Femur (tissue), 1 donor: ENCODE measurements at places on chromosomes 2 and 18.

DNA sequence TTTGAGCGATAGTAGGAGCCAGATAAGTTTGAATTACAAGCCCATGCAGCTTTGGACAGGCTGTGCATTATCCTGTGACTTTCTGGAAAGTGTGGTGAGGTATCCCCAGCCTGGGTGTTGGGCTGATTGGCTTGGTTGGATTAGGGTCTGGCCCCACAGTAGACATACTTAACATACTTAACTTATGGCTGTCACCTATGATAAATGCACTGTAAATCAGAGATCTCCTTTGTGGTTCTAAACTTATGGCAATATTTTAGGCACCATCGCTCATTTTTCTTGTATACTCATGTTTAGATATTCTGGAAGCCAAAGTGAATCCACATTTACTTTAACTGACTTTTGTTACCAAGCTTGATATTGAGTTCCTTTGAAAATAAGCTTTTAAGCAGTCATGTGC is 54.8 kb downstream of the SPTBN1 start:
- DNase-seq = no peak

DNA sequence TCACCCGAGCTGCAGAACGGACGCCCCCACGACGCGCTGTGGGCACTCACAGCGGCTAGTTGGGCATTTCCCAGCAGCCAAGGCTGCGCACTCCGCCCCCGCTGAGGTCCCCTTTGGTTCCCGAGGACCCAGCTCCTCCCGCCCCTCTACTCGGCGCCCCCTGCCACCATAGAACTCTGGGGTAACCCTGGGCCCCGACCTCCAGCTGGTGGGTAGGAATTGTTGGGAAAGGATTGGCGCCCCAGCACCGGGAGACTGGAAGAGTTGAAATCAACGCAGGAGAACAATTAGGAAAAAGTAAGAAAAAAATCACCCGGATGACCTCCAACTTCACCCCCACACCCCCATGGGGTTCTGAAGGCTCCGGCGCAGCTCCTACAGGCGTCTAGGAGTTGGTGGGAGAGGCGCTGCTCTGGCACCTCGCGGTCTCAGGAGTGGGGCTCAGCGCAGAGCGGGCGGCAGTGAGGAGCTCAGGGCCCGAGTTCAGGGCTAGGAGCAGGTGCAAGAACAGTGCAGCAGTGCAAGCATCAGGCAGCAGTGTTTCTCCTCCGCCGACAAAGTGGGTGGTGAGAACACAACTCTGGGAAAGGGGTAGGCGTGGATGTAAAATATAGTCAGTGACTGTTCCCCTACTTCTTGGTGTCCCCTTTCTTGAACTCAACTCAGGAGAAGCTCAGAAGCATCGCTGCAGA is 14.0 kb downstream of the POU3F3 start:
- DNase-seq = no peak

- DNase-seq = no peak
These were observed 261.1 kb downstream of the INSIG2 start for GRCh38 chr2:118349365-118349764.

- DNase-seq = no peak
These were observed 10.4 kb downstream of the TMEFF2 start for GRCh38 chr2:192184349-192184748.

DNA sequence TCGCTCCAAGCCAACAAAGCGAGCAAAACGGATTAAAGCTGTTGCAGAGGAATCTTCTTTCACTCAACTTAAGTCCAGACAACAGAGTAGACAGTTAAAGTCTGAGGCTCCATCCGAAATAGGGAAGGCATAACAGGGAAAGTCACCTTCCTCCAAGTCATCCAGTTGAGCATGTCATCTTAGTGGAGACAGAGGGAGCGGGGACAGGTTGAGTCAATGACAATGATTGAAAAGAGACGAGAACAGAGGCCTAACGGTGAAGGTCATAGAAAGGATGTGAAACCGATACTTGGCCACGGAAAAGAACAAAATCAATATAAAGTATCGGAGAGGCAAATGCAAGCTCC is 455 bp downstream of the C18orf32 start:
- DNase-seq = no peak

DNA sequence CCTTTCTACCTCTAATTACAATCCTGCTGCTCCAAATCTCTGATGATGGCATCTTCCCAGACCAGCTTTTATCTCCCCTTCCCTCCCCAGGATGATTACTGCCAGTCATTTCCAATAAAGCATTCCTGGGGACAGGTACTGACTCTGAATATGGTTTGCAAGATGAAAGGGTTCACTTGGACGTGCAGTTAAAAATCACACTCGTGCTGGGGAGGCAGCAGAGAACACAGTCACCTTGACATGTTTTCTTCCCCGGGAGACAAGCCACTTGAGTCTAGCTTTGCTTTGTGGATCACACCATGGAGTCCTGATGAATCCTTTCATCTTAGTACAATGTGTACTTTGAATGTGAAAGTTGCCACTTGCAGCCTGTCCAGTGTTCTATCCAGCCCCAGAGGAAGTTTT is 175.0 kb downstream of the ALPK2 start:
- no peak for DNase-seq

- peak; percentile 68 for DNase-seq
These were observed 90.8 kb downstream of the MIB1 start for GRCh38 chr18:21831413-21831831.

DNA sequence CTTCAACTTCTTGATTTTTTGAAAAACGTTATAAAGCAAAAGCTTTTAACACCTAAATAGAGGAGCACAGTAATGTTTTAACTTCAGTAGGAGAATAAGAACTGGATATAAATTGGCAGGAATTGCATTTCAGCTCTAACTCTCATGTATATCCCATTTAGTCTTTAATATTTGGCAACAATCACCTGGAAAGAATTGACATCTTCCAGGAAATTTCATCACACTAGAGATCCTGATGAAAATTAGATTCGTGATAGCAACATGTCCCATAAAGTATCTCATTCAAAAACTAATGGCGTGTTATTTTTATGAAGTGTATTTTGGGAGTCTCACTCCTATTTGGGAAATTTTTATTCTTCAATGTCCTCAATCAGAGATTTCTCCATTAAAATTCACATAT is 131.1 kb upstream of the DNAJC10 start:
- no peak for DNase-seq

- DNase-seq = no peak
These were observed 76.0 kb downstream of the NCK2 start for GRCh38 chr2:105820691-105821090.

- DNase-seq = peak; percentile 65
These were observed 20.8 kb downstream of the DBI start for GRCh38 chr2:119387381-119388129.

DNA sequence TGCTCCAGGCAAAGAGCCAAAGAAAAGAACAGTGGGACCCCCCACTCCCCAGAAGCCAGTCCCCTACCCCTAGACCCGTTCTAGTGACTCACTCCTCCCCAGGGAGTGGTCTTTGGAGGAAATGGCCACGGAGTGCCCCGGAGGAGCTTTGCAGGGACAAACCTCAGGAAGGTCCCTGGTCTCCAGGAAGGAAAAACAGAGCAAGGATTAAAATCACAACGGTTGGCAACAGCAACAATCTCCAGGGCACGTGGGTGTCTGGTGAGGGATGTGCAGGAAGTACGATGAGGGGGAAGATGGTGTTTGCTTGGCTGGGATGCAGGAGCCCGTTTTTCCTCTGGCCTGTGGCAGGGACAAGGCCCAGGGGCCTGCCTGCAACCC is 135.0 kb downstream of the SMAD2 start:
- DNase-seq = peak; percentile 70

GRCh38 chr2:220586980-220587530 is 959.6 kb downstream of the SLC4A3 start:
- DNase-seq = peak; percentile 23

GRCh38 chr2:215107216-215108056 is 31.0 kb downstream of the ABCA12 start:
- DNase-seq = no peak

GRCh38 chr2:236366397-236366796 is 102.2 kb upstream of the ASB18 start:
- no peak for DNase-seq

DNA sequence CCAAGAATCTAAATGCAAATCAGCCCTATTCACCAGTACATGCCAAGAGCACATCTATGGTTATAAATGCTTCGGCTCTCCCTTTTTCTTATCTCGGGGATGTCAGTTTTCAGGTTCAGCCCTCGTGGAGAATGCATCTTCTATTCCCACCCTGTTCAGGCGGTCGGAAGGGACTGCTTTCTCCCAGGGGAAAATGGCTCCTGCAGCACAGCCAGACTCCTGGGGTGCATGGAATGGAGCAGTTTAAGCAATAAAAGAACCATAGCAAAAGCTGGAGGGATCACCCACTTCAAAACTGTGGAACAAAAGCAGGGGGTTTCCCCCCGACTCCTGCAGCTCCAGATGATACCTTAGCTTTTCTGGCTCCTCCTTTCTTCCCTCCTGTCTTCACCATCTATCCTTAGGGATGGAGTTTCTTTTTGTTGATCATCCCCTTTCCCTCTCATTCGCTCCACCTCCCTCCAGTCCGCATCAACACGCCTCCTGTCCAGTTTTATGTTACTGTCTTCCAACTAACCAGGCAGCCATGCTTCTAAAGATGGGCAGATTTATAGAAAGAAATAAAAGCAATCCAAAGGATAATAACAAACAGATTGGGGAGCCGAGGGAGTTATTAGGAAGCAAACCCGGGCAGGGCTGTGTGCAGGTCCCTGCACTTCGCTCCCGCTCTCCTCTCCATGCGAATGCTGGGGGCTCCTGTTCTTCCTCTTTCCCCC is 356.2 kb upstream of the SMIM21 start:
- DNase-seq = no peak

GRCh38 chr18:26734760-26735159 is 130.7 kb downstream of the AQP4 start:
- DNase-seq = no peak
